B cell (primary cell): ENCODE measurements at places on chromosomes 1 and 21.

DNA sequence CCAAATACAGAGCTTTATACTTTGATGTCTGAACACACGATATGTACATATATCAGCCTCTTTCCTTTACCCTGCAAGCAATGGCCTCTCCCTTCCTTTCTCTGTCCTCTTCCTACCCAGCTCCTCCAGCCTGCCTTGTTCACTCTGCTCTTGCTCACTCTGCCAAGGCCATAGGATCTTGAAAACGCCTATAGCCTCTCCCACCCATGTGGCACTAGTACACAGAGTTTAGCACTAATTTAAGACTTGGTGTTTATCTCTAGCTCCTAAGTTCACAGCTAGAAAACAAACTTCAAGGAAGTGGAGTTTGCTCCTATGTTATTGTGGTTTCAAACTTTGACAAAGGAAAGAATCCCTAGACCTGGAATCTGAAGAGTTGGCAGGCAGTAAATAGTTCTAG is 225.0 kb upstream of the RUNX1 start:
- H3K27ac ChIP-seq: no peak overlapping the region
- H3K36me3 ChIP-seq: no peaks in the 10 kb centered on the region
- H3K4me3 ChIP-seq: no peak overlapping the region
- no peak for DNase-seq
- no peaks in the 10 kb centered on the region for H3K27me3 ChIP-seq

- no peak for DNase-seq
- H3K27me3 ChIP-seq: peaks cover 8% of the 10 kb centered on the region
- H3K36me3 ChIP-seq: no peaks in the 10 kb centered on the region
Measured at GRCh38 chr21:36540700-36541099, 60.8 kb upstream of the CLDN14 start.

DNA sequence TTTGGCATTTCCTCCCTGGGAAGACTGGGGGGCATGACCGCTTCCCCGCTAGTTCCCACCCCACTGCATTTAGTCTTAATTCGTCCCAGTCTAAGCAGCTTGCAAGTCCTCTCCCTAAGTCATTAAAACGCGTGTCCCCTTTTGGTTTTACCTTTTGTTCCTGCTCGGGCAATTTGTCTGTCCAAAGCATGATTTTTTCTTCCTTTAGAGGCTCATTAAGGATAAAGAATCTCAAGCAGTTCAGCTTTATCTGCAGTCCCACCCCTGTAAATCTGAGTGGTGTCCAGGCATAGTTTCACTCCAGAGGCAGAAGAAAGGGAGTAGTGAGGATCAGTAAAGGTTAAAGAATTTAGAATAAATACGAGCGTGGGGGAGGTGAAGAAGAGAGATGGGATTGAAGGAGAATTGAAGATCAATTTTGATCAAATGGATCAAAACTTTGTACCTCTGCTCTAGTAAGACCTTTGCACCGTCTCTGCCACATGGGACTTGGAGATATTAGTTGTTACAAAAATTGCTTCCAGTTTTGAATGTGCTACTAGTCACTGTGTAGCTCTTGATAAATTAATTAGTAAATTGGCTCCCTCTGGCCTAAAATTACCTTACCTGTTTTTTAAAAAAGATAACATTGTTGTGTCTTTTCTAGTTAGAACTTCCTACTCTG is 989 bp upstream of the ETV3 start:
- H3K27ac ChIP-seq: peak overlapping the region; percentile 93
- H3K36me3 ChIP-seq: peaks cover 8% of the 10 kb centered on the region
- H3K4me1 ChIP-seq: peaks cover 26% of the 10 kb centered on the region
- peak overlapping the region; percentile 93 for H3K4me3 ChIP-seq
- DNase-seq: no peak
- H3K27me3 ChIP-seq: no peaks in the 10 kb centered on the region

DNA sequence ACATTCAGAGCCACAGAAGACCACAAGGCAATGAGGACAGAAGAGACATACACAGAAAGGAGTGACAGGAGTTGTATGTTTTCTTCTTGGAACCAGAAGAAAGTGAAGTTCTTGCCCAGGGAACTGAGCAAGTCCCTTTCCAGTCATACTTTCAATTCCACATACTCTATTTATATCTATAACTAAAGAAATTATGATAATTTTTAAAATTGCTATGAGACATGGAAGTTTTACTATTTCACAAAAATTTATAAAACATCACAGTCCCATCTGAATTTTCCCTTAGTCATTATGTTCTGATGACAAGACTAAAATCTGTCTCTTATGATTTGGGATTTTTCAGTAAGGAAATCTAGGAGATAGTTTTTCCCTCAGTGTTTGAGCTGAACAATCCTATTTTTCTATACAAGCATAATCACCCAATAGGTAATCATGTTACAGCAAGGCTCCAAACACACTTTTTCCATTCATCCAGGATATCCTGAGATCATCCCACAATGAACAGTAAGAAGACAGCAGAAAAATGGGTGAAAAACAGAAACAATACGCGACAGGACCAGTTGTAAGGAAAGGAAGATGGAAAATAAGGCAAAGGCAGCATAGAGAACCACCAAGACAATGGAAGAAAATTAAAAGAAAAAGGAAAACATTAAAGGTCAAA is 154.6 kb downstream of the VAV3 start:
- no peak overlapping the region for H3K4me3 ChIP-seq
- peaks cover 2% of the 10 kb centered on the region for H3K36me3 ChIP-seq
- no peaks in the 10 kb centered on the region for H3K27me3 ChIP-seq
- peaks cover 46% of the 10 kb centered on the region for H3K4me1 ChIP-seq
- H3K27ac ChIP-seq: no peak overlapping the region
- no peak for DNase-seq

- no peak overlapping the region for H3K27ac ChIP-seq
- H3K36me3 ChIP-seq: no peaks in the 10 kb centered on the region
- H3K4me3 ChIP-seq: no peak overlapping the region
- no peak for DNase-seq
- H3K27me3 ChIP-seq: no peaks in the 10 kb centered on the region
Measured at GRCh38 chr1:151774256-151774922, 11.1 kb upstream of the MRPL9 start.

DNA sequence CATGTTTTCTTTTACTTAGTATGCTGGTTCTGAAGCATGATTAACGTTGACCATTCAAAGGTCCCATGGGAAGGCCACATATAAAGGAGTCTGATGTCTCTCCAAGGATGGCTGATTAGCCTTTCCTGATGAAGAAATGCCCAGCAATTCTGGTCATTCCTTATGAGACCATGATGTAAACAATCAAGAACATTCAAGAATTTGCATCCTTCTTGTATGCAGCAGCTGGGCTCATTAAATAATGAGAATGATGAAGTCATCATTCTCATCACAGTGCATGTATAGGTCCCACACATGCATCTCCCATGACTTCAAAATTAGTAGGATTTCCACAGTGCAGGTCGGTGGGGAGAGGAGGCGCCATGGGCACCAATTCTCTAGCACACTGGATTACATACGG is 85.4 kb downstream of the APP start:
- no peak overlapping the region for H3K27ac ChIP-seq
- no peaks in the 10 kb centered on the region for H3K27me3 ChIP-seq
- H3K4me1 ChIP-seq: no peaks in the 10 kb centered on the region
- no peak overlapping the region for H3K4me3 ChIP-seq
- DNase-seq: no peak

DNA sequence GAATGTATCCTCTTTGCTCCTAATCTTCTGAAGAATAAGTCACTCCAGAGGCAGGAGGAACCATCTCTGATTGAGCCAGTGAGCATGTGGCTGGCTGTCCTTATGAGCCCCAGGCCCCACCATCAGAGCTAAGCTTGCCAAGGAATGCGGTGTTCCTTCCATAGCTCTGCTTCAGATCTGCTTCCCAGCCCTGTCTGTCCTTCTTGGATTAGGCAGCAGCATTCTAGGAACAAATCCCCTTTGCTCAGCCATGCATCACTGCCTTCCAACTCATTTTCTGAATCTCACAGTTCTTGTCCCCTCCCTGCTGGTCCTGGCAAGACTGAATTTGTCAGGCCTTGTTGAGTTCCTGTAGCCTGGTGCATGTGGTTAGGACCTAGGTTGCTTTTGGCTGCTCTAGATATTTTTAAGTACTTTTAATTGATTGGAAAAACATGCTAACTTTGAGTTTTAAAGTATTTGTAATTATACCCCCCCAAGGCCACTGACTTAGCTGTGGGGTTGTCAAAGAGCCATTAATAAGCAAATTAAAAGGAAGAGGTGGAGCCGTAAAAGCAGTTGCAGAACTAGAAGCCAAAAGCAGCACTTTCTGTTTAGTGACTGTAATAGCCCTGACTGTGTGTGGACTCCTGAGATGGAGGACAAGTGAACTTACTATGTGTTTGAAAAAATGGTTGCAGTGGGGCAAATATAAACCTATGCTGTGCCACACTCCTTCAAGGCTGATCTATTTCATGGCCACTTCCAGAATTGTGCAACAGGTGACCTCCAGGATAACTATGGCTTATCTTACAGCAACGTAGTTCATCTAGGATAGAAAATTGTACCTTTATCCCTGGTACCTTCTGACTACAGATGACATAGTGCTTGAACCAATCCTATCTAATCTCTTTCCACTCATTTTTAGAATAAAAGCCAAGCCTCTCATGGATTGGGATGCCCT is 61.3 kb upstream of the BACH1 start:
- no peak overlapping the region for H3K4me3 ChIP-seq
- no peak overlapping the region for H3K27ac ChIP-seq
- peak; percentile 47 for DNase-seq
- no peaks in the 10 kb centered on the region for H3K27me3 ChIP-seq

- H3K27ac ChIP-seq: no peak overlapping the region
- no peak overlapping the region for H3K4me3 ChIP-seq
- no peak for DNase-seq
Measured at GRCh38 chr1:188672153-188672552, 1805.5 kb downstream of the BRINP3 start.

DNA sequence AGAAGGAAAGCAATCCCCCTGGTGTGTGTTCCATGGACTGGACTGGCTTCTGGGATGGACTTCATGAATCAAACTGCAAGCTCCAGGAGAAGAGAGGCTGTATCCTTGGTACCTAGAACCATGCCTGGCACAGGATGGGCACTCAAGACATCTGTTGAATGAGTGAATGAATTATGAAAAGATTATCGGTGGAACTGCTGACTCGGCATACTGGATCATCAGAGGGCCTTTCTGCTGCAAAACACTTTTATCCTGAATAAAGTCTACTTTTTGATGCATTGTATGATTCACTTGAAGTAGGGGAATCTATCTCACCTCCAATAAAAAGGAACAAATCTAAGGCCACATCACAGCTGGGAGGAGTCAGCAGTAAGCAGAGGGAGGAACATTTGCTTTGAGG is 42.9 kb downstream of the DDX20 start:
- no peak overlapping the region for H3K4me3 ChIP-seq
- no peaks in the 10 kb centered on the region for H3K36me3 ChIP-seq
- no peaks in the 10 kb centered on the region for H3K27me3 ChIP-seq
- no peak overlapping the region for H3K27ac ChIP-seq
